ENCODE measurements at places on chromosomes 12 and 14.

DNA sequence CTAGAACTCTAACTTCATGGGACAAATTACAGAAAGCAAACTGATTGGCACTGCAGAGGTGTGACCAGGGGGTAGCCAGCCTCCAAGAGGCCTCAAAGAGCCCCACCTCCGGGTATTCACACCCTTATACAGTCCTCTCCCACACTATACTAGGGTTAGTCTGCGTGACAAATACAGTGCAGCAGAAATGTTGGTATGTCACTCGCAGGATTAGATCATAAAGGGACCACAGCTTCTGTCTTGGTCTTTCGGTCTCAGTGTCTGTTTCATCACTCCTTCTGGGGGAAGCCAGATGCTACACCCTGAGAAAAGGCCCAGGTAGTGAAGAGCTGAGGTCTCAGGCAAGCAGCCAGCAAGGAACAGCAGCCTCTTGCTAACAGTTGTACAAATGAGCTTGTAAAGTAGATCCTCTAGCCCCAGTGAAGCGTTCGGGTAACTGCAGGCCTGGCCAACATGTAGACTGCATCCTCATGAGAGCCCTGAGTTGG lies 68.9 kb upstream of the SAV1 start:
- DNase-seq, result no peak

- no peak for DNase-seq
Measured at GRCh38 chr12:4809013-4809448, 88.8 kb downstream of the GALNT8 start.

DNA sequence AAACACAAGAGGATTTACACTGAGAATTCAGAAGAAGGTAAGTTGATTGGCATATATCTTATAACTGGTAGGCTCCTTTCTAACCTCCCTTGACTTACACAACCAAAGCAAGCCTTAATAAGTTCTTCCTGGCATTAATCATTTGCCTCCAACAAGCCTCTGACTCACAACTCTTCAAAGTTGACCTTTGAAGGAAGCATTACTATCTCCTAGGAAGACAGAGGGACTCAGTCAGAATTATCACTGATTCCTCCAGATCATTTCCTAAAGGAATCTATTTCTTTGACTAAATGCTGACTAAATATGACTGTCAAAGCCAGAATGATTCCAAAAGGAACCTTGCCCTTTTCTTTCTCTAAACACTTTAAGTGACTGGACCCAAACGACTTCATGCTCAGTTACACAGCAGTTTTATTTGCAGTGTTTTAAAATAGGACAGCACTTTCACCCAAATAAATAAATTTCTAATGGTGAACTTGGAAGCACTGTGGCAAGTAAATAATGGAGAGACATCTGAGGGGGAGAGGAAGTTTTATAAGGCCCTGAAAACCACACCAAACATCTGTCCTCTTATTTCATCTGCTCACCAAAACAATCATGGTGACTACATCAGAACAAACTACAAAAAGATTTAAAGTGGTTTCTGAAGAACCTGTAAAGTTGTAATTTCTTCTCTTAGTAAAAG lies 128.2 kb downstream of the KLHL28 start:
- DNase-seq, result peak; percentile 11

DNA sequence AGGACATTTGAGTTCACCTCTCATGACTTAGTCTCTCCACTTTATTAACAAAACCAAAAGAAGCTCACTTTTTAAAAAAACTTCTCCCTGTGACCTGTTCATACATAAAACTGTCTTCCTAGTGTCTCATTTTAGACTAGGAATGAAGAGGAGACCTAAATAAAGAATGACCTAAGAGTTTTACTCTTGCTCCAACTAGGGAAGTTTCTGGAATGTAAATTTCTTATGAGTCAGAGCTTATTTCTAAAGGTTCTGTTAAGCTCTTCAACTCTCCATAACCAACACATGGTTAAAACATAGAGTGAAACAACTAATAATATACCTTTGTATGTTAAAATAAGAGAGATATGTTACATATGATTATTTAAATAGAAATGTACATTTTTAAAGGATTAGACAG lies 369.8 kb downstream of the EMP1 start:
- no peak for DNase-seq

DNA sequence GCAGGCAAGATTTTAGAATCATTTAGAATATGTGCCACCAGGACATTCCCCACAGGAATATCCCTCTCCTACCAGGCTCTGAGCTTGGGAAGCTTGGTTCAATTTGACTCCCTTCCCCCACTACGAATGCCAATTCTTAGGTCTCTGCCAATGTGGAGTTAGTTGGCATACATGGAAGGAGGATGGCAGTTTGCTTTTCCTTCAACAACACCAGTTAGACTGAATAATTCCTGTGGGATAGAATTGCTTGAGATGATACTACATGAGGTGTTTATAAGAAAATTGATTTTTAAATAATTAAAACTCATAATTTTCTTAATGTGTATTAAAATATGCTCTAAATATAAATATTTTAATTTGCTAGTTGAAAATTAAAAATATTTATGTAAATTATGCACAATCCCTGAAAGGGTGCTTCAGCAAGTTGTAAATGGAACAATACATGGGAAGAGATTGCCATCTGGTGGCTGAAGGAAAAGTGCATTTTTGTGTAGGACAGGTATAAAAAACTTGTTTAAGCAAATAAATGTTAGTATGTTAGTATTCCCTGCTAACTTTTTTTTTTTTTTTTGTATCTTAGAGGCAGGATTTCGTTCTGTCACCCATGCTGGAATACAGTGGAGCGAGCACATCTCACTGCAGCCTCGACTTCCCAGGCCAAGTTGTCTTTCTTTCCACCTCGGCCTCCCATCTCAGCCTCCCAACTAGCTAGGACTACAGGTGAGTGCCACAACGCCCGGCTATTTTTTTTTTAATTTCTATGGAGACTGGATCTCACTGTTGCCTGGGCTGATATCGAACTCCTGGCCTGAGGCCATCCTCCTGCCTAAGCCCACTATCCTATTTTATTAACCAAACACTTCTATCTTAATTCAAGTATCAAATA lies 25.8 kb upstream of the STRAP start:
- peak; percentile 47 for DNase-seq

- DNase-seq, result no peak
Measured at GRCh38 chr14:75619548-75619947, 41.1 kb downstream of the ERG28 start.

DNA sequence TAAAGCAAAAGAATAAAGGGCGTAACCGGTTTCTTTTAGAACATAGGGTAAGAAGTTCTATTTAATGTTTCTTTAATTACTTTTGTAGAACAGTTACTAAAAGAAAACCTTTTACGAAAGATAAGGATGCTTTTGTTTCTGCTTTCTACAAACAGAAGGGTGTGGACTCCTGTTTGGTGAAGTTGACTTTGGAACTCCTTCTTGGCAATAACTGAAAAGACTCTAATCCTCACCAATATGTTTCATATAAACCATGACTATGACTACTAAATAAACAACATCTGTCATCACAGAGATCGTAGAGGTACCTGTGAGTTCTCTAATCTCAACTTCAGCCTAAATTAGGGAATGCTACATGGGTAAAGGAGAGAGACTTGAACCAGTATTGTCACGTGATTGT lies 210.8 kb upstream of the FLRT2 start:
- no peak for DNase-seq

GRCh38 chr12:116194935-116195431 lies 82.5 kb downstream of the MED13L start:
- no peak for DNase-seq

- DNase-seq, result no peak
Measured at GRCh38 chr12:51838762-51839161, 9.8 kb downstream of the FIGNL2 start.

DNA sequence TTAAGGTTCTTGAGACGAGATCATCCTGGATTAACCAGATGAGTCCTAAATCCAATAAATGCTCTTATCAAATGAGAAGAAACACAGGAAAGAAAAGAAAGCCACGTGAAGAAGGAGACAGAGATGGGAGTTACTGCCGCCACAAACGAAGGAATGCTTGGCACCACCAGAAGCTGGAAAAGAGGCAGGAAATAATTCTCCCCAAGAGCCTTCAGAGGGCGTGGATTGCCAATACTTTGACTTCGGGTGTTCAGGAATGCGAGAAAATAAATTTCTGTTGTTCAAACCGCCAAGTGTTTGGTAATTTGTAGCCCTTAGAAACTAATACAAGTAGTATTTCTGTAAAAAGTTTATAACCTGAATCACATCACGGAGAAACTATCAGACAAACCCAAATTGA lies 31.3 kb downstream of the ABCD2 start:
- no peak for DNase-seq

GRCh38 chr12:3977621-3978020 lies 104.4 kb upstream of the PARP11 start:
- DNase-seq, result no peak

- DNase-seq, result no peak
Measured at GRCh38 chr14:54767139-54767431, 135.5 kb downstream of the GCH1 start.

DNA sequence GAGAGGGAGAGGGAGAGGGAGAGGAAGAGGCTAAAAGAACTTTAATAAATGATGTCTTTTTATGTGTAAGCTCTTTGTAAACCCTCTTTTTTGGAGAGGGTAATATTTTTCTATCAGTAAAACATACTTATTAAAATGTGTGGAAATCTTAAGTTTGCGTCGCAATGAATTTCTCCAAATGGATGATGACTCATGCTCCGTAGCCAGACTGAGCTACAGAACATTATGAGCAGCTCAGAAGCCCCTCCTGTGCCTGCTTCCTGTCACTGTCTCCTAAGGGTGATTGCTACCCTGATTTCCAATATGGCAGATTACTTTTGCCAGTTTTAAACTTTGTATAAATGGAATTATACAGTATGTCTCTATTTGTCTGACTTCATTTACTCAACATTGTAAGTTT lies 13.0 kb upstream of the PYGL start:
- no peak for DNase-seq

- DNase-seq, result no peak
Measured at GRCh38 chr12:26058818-26059217, 66.0 kb downstream of the BHLHE41 start.

GRCh38 chr12:111122458-111122878 lies 202.1 kb upstream of the MYL2 start:
- DNase-seq, result no peak

GRCh38 chr14:64758025-64758521 lies 53.8 kb downstream of the PLEKHG3 start:
- peak; percentile 94 for DNase-seq

- no peak for DNase-seq
Measured at GRCh38 chr12:53975064-53975471, 314 bp upstream of the HOTAIR start.

DNA sequence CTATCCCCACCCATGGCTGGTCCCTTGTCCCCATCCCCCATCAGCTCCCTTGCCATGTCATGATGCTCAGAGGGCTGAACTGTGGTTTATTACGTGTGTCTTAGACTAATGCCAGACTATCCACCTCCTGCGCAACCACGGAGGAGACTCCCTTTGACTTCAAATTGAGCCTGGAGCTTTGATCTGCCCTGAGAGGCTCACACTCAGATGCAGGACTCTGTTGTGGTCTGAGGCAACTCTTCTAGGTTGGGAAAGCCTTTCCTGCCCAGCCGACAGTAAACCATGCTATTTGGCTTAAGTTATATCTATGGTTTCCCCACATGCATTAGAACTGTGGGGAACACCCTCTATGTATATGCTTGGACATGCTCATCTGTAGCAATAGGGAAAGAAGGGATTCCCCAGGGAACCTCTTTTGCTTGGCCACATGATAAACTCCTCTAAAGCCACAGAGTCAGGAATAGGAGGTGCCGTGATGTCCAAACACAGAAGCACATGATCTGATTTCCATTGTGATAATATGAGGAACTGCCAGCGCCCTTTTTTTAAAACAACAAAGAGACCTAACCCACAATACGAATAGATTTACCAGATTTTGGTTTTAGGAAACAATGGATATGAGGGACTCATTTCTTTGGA lies 11.1 kb upstream of the LGALS3 start:
- DNase-seq, result peak; percentile 73

- DNase-seq, result no peak
Measured at GRCh38 chr12:103779410-103780092, 61.5 kb downstream of the NT5DC3 start.

- no peak for DNase-seq
Measured at GRCh38 chr12:94593822-94594442, 56.4 kb downstream of the TMCC3 start.

DNA sequence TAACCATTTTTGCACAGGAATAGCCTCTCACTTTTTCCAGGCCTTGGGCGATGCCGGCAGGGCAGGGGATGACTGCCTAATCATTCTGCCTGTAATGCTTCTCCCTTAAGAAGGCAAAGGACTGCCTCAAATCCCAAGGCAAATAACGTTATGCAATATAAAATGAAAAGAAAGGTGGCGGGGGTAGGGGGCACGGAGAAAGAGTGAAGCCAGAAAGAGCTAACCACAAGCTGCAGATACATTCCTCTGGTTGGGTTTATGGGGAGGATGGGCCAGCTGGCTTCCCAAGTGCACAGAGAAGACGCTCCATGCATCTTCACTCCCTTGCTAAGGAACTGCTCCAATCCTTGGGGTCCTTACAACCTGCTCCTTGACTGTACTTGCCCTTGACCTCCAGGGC lies 229.5 kb downstream of the FOXN3 start:
- no peak for DNase-seq

DNA sequence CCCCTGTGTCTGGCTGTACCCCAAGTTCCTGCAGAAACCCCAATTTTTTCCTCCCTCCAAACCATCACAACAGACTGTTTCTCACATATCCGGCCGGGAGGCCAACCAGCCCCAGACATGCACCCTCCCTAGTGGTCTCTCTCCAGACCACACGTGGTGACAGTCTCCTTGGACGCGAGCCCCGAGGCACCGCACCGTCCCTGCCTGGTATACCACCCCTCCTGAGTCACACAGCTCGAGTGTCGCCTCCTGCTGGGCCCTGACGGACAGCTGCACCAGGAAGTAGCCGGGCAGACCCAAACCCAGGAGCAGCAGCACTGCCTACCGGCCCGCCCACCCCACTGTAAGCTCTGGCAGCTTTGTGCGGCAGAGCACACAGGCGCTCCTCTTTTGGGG lies 97.4 kb downstream of the RFLNA start:
- DNase-seq, result no peak

GRCh38 chr14:95300002-95300696 lies 19.6 kb downstream of the CLMN start:
- no peak for DNase-seq

DNA sequence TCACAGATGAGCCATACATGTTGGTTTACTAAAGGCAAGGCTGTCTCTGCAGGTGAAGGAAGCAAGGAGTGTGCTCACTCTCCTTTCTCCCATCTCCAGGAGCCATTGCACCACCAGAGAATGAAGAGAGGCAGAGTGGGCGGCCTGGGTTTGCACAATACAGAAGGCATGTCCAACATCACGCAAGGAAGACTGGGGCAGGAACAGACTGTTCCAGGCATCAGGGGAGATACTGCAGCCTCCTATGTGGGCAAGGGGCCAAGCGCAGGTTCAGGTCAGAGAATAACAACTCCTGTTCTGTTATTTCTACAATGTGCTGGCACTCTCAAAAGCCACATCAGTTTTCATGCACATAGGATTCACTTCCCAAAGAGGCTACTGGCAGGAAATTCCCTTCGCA lies 1.7 kb upstream of the TMEM229B start:
- no peak for DNase-seq

- DNase-seq, result no peak
Measured at GRCh38 chr12:62966990-62967506, 32.1 kb upstream of the PPM1H start.

- DNase-seq, result no peak
Measured at GRCh38 chr12:123034022-123034541, 53.6 kb downstream of the ARL6IP4 start.

GRCh38 chr12:84124211-84124610 lies 788.4 kb downstream of the SLC6A15 start:
- no peak for DNase-seq

All from foreskin keratinocyte (primary cell).